ENCODE measurements at places on chromosomes 1 and 21. TPM values are rescaled to one million over a fixed set of nuclear protein-coding genes. Genes with fewer than 3 reads are reported as not detected.
A peak's percentile ranks its signal among the peaks of the same experiment; 100 is the strongest.

- no peak for DNase-seq
Measured at GRCh38 chr1:84538599-84538998, 32.2 kb upstream of the GNG5 start.

The PLEKHA6 gene
- polyA plus RNA-seq: 59.3 TPM

GRCh38 chr1:43618521-43619313, 31.2 kb upstream of the KDM4A start:
- no peak for DNase-seq

The CLIC6 gene
- polyA plus RNA-seq: 18.2 TPM

- no peak for DNase-seq
Measured at GRCh38 chr1:244576259-244576892, 76.5 kb upstream of the DESI2 start.

The KIF2C gene
- 10.9 TPM for polyA plus RNA-seq

- DNase-seq: no peak
Measured at GRCh38 chr1:4062992-4063391, 162.9 kb upstream of the C1orf174 start.

DNA sequence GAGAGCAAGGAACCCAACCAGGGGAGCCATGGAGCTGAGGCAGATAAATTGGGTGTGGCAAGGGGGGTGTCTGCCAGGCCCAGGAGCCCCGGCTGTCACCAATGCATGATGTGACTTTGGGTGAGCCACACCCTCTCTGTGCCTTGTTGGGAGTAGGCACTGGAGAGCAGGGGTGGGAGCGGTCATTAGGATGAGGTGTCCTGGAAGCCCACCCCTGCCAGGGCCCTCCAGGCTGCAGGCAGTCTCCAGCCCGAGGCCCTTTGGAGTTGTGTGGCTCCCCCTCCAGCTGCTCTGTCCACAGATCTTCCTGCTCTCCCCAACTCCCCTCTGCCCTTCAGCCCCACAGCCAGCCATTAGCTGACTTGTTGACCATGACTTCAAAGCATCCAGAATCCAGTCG, 11.4 kb downstream of the MX2 start:
- DNase-seq: no peak

DNA sequence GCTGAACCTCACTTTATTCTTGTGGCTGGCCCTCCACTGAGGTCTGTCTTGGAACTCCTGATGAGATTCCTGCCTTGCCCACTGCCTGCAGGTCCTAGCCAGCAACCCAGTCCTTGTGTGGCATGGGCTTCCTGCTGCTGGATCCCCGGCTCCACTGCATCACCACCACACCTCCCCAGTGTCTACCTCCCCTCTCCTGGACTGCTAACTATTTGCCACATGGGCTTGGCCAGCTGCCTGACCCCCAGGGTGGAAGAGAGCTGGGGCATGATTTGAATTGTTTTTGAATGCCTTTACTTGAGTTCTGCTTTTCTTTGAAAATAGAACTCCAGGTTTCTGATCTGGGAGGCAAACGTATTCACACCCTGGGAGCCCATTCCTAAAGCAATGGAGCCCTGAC, 41.2 kb downstream of the SPAG17 start:
- no peak for DNase-seq

- DNase-seq: peak; percentile 65
Measured at GRCh38 chr1:83860490-83861221, 138.3 kb downstream of the TTLL7 start.

- DNase-seq: no peak
Measured at GRCh38 chr21:43842742-43843141, 22.3 kb upstream of the AGPAT3 start.

The CACNA1S gene
- polyA plus RNA-seq: 0.15 TPM

DNA sequence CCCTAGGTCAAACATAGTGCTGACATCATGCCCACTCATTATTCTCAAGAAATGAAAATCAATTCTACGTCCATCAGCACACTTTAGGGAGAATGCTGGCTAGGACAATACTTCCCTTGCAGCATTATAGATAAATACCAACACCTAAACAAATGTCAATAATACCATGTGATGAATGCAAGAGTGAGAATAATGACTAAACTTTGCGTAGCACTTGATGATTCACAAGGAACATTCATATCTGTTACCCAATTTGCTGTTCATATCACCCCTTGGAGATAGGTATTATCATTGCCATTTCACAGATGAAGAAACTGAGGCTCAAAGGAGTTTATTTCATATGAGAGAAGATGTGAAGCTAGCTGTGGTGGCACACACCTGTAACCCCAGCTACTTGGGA, 24.8 kb upstream of the EPS15 start:
- no peak for DNase-seq

DNA sequence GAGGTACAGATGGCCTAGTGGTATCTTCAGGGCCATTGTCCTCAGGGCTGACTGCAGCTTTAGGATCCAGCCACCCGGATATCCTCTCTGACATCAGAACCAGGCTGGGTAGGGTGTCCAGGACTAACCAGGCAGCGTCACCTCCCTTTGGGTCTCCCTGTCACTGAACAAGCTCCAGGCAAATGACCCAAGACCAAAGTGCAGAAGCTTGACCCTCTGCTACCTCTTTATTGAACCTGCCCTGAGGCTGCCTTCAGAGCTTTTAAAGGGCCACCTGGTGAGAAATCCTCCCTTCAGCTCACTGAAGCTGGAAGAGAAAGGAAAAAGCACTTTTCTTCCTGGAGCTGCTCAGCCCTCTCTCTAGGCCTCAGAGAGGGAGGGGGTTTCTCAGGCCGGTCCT, 79.1 kb upstream of the VAMP3 start:
- DNase-seq: no peak

The CELA2A gene
- 0.18 TPM for polyA plus RNA-seq

DNA sequence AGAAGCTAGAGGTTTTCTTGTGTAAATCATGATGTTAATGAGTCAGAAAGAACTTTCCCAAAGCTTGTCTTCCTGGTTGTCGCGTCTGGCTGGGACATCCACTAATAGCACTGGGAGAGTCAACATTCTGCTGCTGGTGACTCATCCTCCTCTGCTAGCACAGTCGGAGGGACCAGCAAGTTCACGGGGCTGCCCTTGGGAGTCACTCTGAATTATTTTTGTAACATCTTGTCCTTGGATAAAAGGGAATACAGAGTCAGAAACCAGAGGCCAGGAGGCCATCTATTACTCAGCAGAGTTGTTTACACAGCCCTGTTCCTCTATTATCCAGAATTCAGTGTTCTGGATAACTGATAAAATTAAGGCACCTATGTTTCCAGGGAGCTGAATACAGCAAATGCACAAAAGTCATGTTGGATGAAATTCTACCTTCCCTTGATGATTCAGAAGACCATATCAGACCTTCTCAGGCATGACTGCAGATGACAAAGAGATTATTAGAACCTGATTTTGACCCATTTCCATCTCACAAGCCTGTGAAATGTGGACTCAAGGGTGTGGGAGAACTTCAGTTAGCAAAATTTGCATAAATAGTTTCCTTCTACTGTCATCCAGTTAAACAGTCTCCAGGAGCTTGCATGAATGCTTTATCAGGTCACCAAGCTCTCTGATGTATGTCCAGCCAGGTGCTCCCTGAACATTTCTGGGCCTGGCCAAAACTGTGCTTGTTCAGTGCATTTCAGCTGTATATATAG, 68.1 kb downstream of the JAK1 start:
- DNase-seq: peak; percentile 87

GRCh38 chr21:15722591-15723324, 7.0 kb upstream of the USP25 start:
- DNase-seq: no peak

DNA sequence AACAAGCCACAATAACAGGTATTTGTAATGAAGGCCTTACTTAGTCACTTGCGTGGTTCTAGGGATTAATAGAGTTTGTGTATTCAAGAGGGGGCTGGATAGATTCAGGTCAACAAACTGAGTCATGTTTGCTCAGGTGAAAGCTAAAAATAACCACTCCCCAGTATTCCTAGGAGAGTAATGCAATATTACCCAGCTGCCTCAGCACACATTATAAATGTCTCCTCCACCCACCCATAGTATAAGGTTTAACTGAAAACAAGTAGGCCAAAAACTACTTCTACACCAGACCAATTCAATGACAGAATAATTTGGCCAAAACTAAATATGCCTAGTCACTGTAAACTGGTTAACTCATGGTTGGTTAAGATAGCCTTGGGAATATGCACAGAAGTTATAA, 34.4 kb downstream of the WLS start:
- DNase-seq: peak; percentile 47

- DNase-seq: no peak
Measured at GRCh38 chr1:51744506-51745303, 127.8 kb downstream of the OSBPL9 start.

- peak; percentile 91 for DNase-seq
Measured at GRCh38 chr1:86395751-86396497, at the start of gene ODF2L. ODF2L (minus strand) TSS chr1:86396323; CDS start chr1:86387027, 9,296 bp downstream.

DNA sequence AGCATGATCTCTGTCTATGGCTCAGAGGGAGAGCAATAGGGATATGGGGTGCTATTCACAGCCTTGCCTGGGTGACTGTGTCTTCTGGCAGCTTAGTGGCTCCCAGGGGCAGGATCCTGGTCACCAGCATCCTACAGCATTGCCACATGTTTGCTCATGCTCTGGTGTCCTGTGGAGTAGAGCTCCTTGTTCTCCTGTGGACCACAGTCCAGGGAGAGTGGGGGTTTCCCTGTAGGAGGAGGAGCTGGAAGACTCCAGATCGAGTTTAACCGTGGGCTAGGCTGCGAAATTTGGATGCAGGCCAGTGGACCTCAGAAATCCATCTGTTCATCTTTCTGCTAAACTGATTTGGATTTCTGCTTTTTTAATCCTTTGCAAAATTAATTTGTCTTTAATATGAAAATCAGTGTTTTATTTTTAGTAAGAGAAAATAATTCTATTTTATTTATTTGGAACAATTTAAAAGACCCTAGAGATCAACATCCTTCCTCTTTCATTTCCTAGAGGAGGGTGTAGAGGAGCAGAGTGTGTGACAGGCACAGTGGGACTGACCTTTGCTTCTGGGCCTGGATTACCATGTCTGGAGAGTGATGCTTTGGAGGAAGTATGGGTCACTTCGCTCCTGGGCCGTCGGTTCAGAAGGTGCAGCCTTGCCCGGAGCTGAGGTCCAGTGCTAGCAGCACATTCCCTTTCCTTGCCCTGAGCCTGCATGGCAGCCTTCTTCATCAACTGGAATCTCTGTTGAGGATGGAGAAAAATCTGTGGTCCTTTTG, 17.4 kb downstream of the ADARB1 start:
- no peak for DNase-seq

- no peak for DNase-seq
Measured at GRCh38 chr1:214641214-214641895, 38.4 kb downstream of the CENPF start.

GRCh38 chr1:7679159-7679872, 91.8 kb upstream of the VAMP3 start:
- no peak for DNase-seq

The NTRK1 gene
- 0.15 TPM for polyA plus RNA-seq

GRCh38 chr1:19139711-19140110, 70.4 kb downstream of the UBR4 start:
- no peak for DNase-seq

The DPM3 gene
- 59.1 TPM for polyA plus RNA-seq

GRCh38 chr1:2445162-2445822, 30.8 kb upstream of the PLCH2 start:
- DNase-seq: no peak

DNA sequence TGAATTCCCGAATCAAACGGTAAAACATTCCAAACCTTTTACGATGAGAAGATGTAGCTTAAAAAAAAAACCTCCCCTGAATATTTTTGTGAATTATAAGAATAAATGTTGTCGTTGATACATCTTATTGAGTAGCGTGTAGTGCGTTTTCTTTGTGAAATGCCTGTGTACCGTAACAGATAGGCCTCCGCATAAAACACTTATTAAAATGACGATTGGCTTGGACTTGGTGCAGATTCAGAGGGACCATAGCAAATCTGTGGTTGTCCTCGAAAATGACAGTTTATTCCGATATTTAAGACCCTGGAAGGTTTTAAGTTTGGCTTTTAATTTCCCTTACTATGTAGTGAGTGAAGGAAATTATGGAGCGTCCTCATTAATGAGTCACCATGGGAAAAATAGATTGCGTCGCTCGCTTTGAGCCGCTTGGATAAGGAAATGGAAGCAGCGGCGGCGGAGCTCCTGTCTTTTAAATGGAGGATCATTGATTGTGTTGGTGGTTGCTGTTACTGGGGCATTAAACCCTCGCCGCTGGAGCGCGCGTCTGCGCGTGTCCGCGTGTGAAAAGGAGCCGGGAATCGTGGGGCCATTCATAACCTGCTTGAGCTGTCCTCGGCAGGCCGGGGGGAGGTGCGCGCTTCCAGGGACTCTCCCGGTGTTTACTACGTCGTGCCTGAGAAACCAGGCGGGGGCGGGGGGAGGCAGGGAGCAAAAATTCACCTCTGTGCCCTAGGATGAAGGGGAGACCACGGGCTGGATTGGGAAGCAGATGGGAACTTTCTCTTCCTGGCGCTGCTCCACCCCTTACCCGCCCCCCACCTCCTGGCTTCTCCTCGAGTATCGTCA, 1.6 kb downstream of the SPEN start:
- peak; percentile 93 for DNase-seq

DNA sequence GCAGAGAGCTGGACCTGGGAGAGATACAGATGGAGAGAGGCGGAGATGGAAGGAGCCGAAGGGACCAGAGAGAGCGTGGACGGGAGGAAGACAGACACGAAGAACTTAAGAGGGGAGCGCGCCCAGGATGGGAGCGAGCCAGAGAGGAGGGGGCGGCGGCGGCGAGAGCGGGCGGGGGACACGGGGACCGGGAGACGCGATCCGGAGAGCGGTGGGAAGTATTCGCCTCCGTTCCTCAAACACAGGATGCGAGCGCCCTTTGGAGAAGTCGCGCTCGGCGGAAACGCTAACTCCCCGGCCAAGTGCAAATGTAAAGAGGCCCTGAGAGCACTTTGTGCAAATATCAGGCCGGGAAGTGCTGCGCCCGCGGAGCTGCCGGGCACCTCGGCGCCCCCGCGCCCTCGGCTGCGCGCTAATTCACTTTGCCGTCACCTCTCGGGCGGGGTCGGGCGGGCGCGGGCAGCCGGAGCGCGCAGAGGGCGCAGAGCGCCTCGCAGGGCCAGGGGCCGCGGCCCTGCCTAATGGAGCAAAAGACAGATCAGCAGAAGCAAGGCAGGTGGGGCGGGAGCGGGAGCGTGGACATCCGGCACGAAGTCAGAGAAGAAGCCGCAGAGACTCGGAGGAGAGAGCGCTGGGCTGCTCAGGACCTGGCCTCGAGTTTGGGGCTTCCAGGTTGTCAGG, 281.2 kb downstream of the RRAGC start:
- no peak for DNase-seq

GRCh38 chr1:184048561-184049240, 2.8 kb upstream of the TSEN15 start:
- no peak for DNase-seq

DNA sequence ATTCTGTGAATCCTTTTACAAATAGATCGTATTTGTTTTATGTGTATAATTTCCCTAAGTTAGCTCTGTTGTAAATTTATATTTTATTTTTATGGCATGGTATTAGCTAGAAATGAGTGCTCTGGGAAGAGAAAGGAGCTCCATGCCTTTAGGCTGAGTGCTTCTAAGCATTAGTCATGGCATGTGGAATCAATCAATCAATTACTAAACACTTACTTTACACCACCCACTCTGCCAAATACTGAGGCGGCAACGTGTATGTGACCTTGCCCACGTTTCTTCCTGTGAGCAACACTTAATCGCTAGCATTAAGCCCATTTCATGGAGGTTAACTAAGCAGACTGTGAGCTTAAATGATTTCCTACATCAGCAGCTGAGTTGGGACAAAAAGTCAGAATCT, 7.2 kb upstream of the BECN2 start:
- DNase-seq: no peak

- peak; percentile 95 for DNase-seq
Measured at GRCh38 chr1:43270421-43271095, 775 bp downstream of the TMEM125 start.

The TIMM17A gene
- polyA plus RNA-seq: 41.6 TPM

The GPR25 gene
- 0.16 TPM for polyA plus RNA-seq

The GUCA2A gene
- polyA plus RNA-seq: 68.7 TPM

The LRRC71 gene
- polyA plus RNA-seq: 0.28 TPM

The OR2T27 gene
- not detected for polyA plus RNA-seq

The S100A11 gene
- 314 TPM for polyA plus RNA-seq
